B cell (primary cell): ENCODE measurements at places on chromosomes 7 and 10. TPM values are rescaled to one million over a fixed set of nuclear protein-coding genes. Genes with fewer than 3 reads are reported as not detected.

The SKIDA1 gene
- 0.10 TPM in 1 of 2 replicates, not detected in the other for total RNA-seq

The GIMAP1 gene
- total RNA-seq = 0.30 and 0.44 TPM in 2 replicates

The SPDYE1 gene
- 0.10 TPM in 1 of 2 replicates, not detected in the other for total RNA-seq

The SEM1 gene
- 27.5 and 30.3 TPM in 2 replicates for total RNA-seq

The CFAP46 gene
- total RNA-seq = not detected in 2 replicates

The TEX36 gene
- not detected in 2 replicates for total RNA-seq

The FAM131B gene
- total RNA-seq = 0.05 and 0.12 TPM in 2 replicates

The PPP1R17 gene
- total RNA-seq = 0.20 TPM in 1 of 2 replicates, not detected in the other

The NDUFB2 gene
- 67.9 and 77.3 TPM in 2 replicates for total RNA-seq

The C10orf95 gene
- total RNA-seq = 0.32 and 0.83 TPM in 2 replicates

The SEPTIN14 gene
- total RNA-seq = not detected in 2 replicates

The CXCL12 gene
- total RNA-seq = not detected in 2 replicates

The C10orf53 gene
- total RNA-seq = not detected in 2 replicates

The ZNF25 gene
- 6.4 and 6.5 TPM in 2 replicates for total RNA-seq

The CLEC2L gene
- not detected in 2 replicates for total RNA-seq

The NAT16 gene
- total RNA-seq = not detected in 2 replicates

The PNLIPRP2 gene
- not detected in 2 replicates for total RNA-seq

The KCNIP2 gene
- 3.5 and 7.2 TPM in 2 replicates for total RNA-seq

The CADPS2 gene
- not detected in 2 replicates for total RNA-seq

The GIMAP5 gene
- total RNA-seq = 0.10 and 0.27 TPM in 2 replicates

The FAM237B gene
- not detected in 2 replicates for total RNA-seq

The XRCC2 gene
- 1.2 and 1.5 TPM in 2 replicates for total RNA-seq

The LRIT1 gene
- total RNA-seq = not detected in 2 replicates

The GDF2 gene
- not detected in 2 replicates for total RNA-seq

The MLXIPL gene
- total RNA-seq = not detected in 2 replicates

The CPA2 gene
- total RNA-seq = not detected in 2 replicates

The GNAT3 gene
- total RNA-seq = not detected in 2 replicates

The LEP gene
- not detected in 2 replicates for total RNA-seq

The TAS2R41 gene
- total RNA-seq = not detected in 2 replicates

The KIAA1549 gene
- 0.36 and 0.52 TPM in 2 replicates for total RNA-seq

The NACAD gene
- total RNA-seq = 0.41 and 0.49 TPM in 2 replicates

The ITPRID1 gene
- not detected in 2 replicates for total RNA-seq

The OR9A2 gene
- not detected in 2 replicates for total RNA-seq

The CPA4 gene
- total RNA-seq = not detected in 2 replicates

The DDC gene
- not detected in 2 replicates for total RNA-seq

The ZNF467 gene
- 0.32 and 0.39 TPM in 2 replicates for total RNA-seq

The LIPN gene
- not detected in 2 replicates for total RNA-seq

The ERVW-1 gene
- total RNA-seq = not detected in 2 replicates

The FOXI2 gene
- not detected in 2 replicates for total RNA-seq

The ITIH5 gene
- total RNA-seq = not detected in 2 replicates

The AASS gene
- 10.6 and 10.8 TPM in 2 replicates for total RNA-seq
